ENCODE measurements at places on chromosomes 6 and 20. TPM values are rescaled to one million over a fixed set of nuclear protein-coding genes. Genes with fewer than 3 reads are reported as not detected.

- DNase-seq: no peak
Observed at GRCh38 chr6:110315869-110316398, 42.2 kb downstream of the METTL24 start.

The ENPP1 gene
- total RNA-seq: 34.8 TPM

DNA sequence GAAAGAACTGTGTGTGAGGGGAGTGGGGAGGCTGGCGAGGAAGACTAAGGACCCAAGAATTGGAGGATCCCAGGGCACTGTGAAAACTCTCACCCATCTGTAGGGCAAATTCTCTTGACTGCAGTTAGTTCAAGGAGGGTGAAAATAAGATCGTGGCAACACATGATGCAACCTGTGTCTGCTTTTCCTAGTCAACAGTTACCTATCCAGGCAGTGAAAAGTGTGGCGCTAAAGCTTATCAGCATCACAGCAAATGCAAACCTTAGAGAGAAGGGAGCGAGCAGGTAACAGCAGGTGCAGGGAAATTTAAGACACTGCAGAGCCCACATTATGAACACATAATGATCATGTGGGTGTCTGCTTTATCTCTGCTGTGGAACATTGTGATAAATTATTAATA is 97.7 kb upstream of the SGK1 start:
- no peak for DNase-seq

The C6orf141 gene
- total RNA-seq: not detected
